ENCODE measurements at places on chromosomes 3 and 15.

DNA sequence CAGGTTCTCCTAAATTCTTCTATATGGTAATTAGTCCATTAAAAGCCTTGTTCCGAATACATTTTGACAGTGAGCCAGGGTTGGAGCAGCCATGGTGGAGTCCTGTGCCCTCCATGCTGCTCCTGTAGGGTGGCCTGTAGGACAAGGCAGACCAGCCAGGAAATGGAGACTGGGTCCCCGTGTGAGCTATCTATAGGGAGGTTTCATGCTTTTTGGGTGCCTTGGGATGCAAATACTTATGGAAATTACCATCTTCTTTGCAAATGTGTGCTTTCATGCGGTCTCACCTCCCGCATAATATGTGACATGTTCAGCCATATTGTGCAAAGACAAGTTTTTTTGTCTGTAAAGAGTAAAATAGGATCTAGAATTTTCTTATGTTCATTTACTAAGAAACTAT lies 58.0 kb upstream of the FURIN start:
- no peak for DNase-seq

DNA sequence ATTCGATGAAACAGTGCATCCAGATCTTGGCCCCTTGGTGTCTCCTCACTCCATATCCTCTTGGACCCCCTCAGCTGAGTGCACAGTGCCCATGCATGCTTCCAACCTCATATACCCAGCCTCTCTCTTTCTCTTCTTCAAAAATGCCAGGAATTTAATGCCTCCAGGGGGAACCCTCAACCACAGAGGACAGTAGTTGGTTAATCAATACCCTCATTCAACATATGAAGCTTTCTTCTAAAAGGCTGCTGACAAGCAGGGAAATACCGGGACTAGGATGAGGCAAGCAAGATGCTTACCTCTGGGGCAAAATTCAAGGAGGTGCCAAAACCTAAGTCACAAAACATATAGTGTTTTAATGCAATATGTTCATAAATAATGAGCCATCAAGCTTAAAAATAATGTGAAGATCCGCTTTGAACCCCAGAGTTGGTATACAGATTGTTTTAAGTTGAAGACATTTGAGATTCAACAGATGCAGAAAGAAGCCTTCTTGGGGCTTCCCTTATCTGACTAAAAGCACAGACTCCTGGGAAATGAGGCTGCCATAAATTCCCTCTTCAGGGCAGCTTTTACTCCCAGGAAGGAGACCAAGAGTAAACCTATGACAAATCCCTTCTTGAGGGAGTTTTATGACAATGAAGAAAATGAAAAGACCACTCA lies 48.2 kb upstream of the FHIT start:
- DNase-seq: no peak

DNA sequence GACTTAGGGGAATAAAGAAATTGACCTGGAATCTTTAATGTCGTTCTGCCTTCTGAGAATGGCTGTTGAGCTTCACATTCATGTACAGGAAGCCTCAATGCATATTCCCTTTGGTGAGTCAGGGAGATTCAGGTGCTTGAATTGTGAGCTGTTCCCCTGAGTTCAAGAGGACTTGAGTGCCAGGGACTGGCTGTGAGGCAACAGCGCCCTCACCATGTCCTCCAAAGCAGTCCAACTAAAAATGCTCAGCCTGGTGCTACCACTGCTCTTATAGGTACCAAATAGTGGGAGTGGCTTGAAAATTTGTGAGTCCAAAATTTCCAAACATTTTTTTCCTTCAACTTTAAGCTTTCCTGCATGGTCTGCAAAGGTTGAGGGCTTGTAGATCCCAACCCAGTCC lies 54.1 kb downstream of the LEO1 start:
- no peak for DNase-seq

GRCh38 chr3:127063916-127064315 lies 81.0 kb downstream of the PLXNA1 start:
- DNase-seq: no peak

DNA sequence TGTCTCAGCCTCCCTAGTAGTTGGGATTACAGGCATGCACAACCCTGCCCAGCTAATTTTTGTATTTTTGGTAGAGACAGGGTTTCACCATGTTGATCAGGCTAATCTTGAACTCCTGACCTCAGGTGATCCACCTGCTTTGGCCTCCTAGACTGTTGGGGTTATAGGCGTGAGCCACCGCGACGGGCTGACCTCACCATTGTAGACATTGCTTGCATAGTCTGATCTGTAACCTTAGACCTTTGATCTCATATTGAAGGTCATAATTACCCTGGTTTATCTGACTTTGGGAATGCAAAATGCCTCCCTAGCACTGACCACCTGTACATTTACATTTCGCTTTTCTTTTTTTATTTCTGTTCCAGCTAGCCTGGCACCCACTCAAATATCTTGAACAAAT lies 31.2 kb downstream of the ADGRG7 start:
- DNase-seq: no peak

- no peak for DNase-seq
These were observed 156.7 kb downstream of the RAB11A start for GRCh38 chr15:66025972-66026371.

DNA sequence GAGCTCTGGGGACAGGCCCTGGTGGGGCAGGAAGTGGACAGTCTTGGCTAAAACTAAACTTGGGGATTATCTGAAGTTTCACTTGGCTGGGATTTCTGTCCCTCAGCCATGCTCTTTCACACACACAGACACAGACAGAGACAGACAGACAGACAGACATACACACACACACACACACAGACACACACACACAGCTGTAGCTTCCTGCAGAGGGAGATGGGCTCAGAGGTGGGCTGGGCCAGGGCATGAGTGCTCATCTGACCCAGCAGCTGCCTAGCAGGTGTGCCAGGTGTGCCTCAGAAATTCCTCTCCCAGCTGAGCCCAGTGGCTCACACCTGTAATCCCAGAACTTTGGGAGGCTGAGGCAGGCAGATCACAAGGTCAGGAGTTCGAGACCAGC lies 3.3 kb downstream of the RHOV start:
- no peak for DNase-seq

- no peak for DNase-seq
These were observed 2.7 kb downstream of the RPL22L1 start for GRCh38 chr3:170867143-170867937.
